Activated CD4-positive, CD25-positive, alpha-beta regulatory T cell (primary cell): ENCODE measurements at places on chromosomes 5 and 9.

DNA sequence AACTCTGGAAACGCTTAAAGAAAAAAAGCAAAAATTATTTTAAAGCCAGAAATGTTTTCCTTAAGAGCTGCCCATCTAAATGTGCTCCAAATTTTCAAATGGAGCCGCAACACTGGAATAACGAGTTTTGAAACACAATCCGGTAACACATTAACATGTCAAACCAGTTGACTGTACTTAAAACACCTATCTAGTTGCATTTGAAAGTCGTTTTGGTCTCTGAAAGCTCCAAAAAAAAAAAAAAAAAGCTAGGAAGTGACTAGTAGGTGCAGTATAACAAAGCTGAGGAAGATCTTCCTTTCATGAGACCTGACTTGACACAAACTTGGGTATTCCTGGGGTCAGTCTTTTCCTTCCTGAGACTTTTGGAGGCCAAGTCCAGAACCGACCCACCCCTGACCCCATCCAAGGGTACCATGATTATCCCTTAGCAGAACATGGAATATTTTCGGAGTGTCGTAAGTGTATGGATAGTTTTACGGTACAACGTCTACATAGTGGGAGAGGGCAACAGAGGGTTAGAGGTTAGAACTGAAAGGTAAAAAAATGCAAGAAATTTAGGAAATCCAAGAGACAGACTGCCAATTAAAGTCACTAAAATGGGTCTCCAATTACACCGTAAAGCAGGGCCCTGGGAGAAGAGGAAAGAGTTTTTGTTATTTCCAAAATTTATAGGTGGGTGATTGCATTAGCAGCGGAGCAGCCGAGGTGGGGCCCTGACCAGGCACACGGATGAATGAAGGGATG, 812 bp downstream of the CETN3 start:
- no peak for DNase-seq

GRCh38 chr5:56169281-56169680, 63.8 kb downstream of the ANKRD55 start:
- no peak for DNase-seq

- DNase-seq: no peak
Measured at GRCh38 chr9:110532908-110533665, 46.5 kb downstream of the SVEP1 start.

- no peak for DNase-seq
Measured at GRCh38 chr5:50822761-50823160, 156.3 kb downstream of the PARP8 start.

DNA sequence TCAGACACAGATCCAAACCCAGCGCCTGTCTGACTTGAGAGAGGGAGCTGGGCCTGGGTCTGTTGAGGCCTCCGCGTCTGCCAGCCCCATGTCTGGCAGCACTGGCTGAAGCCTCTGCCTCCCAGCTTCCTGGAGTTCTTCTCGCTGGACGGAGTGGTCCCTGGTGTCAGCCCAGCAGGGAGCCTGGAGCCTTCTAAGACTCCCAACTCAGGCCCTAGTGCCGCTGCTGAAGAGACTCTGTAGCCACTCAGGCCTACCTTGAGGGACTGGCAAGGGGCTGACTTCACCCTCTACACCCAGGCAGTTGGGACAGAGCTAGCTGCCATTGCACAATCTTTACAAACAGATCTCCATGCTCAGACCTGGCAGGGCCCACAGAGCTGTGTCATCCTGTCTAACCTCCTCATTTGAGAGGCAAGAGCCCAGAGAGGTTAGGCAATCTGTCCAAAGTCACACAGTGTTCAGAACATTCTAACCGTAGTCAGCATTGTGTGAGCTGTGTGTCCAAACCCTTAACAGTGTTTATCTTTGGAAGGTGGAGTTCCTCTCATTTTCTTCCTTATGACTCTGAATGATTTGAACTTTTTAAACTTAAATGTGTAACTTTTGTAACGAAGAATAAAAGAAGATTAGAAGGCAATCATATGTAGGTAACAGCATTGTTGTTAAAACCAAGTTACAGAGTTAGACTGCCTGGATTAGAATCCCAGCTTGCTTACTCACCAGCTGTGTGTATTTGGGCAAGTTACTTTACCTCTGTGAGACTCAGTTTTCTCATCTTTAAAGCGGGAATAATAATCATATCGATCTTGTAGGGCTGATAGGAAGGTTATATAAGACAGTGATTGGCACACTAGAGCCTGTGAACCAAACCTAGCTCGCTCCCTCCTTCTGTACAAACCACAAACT, 4.6 kb upstream of the DUSP1 start:
- DNase-seq: no peak

- DNase-seq: no peak
Measured at GRCh38 chr5:166341740-166342337, 1949.6 kb upstream of the WWC1 start.

DNA sequence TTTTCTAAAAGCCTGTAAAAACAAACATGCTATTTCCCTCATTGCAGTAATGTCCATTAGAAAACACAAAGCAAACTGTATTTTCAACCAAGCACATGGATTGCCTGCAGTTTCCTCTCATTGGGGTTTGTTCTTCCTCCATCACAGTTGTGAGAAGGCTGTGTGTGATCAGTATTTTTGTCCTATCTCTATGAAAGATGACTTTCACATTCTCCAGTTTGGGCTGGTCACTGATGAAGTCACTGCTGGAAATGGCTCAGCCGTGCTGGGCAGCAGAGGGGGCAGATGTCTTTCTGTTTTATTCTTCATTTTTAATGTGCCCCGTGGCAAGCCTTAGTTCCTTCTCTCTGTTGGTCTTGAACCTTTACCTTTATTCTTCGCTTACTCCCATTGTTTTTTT, 288.9 kb upstream of the MPDZ start:
- DNase-seq: no peak

DNA sequence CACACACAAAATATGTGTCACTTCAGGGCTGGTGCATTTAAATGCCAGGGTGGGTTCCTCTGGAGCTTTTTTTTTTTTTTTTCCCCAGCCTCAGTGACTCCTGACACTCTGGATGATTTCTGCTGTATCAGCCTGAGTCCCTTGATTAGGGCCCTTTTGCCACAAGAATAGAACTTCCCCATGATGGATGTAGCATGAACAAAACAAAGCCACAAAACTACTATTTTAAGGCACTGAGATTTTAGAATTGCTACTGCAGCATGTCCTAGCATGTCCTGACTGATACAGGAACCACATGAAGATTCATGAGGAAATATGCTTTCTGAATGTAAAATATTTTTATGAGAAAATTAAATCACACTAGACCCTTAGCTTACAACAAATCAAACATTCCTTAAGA, 13.9 kb upstream of the ADGRD2 start:
- no peak for DNase-seq

DNA sequence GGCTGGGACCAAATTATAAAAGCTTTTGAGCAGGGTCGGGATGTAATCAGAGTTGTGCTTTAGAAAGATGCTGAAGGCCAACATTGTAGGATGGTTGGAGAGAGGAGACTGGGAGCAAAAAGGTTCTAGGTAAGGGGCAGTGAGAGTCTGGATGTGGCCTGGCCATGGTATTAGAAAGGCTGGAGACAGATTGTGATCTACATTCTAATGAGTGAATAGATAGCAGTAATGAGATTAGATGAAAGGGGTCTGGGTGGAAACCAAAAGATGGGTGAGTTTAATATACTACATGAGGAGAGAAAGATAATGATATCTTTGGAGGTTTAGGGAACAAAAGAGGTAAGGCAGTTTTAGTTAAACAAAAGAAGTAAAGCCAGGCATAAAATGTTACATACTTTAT, 88.8 kb upstream of the SH3GL2 start:
- DNase-seq: no peak

GRCh38 chr9:133078486-133078885, 16.7 kb downstream of the CEL start:
- no peak for DNase-seq

- no peak for DNase-seq
Measured at GRCh38 chr9:8349901-8350300, 550.3 kb upstream of the DMAC1 start.

DNA sequence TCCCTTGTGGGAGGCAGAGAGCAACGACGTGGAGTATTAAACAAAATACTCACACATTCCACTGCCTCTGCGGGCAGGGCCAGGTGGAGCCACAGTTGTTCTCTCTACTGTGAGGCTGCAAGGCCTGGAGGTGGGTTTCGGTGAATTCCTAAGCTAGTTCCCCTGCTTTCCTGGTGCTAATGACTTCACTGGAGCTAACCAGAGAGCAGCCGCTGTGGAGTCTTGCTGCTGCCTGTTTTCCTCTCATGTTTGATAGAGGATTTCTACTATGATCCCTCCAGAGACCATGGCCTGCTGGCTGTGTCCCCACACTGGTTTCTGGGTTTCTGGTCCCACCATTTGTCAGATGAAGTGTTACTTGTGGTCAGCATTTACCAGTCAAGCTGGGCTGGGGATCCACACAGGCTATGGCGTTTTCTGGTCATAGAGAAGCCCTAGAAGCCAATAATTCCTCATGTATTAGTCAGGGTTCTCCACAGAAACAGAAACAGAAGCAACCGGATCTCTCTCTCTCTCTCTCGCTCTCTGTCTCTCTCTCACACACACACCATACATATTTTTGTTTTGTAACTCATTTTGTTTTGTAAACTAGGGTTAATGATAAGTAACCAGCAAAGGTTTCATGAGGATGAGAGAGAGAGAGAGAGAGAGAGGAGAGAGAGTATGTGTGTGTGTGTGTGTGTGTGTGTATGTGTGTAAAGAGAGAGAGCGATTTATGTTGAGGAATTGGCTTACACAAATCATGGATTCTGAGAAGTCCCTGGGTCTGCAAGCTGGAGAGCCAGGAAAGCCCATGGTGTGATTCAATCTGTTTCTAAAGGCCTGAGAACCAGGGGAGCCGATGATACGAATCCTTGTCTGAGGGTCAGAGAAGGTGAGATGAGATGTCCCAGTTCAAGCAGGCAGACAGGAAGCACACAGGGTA, 403.0 kb downstream of the GADD45G start:
- DNase-seq: no peak

DNA sequence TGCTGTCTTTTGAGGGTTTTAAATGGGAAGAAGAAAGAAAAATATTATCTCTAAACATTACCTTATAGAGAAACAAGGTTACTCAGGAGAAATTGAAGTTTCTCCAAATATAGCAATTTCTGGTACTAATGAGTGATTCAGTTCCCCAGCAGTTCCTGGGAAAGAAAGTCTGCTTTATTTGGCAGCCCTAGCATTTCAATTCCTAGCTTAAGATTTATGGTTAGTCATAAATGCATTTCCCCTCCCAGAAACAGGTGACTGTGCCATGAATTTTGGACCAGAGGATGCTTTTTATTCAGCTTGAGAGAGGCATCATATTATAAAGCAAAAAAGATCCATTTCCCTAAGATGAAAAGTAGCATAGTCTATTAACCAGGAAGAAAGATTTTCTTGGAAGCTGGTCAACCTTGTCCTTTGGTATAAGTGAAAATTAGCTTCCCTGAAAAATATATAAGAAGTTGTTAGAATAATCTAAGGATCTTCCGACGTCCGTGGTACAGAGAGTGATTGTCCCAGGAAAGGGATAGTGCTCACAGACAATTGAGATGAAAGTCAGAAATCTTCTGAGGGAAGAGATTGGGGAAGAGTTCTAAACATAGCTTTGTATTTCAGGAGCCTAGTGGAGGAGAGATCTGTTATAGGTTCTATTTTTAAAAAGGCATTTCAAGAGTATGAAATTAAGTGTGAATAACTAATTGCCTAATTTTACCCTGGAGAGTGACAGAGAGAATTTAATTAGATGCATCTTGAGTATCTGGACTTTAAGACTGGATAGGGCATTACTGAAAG, 164.9 kb downstream of the ESM1 start:
- no peak for DNase-seq

- DNase-seq: no peak
Measured at GRCh38 chr9:34518110-34518616, 4.6 kb downstream of the ENHO start.

DNA sequence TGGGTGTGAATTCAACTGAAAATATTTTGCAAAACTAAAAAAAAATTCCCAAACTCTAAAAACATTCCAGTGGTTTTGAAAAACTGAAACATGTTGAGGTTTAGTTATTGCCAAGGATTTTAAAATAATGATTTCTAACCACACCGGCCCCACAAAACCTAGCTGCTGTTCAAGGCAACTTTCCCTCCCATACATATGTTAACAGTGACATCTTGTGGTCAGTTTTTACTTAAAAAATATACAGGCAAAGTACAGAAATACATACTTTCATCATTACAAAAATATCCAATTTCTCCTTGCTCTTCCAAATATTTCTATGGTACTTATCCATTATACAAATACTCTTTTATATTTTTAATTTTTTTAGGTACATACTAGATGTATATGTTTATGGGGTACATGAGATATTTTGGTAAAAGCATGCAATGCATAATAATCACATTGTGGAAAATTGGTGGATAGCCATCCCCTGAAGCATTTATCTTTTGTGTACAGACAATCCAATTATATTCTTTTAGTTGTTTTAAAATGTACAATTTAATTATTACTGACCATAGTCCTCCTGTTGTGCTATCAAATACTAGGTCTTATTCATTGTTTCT, 34.4 kb upstream of the MRPS30 start:
- DNase-seq: no peak

DNA sequence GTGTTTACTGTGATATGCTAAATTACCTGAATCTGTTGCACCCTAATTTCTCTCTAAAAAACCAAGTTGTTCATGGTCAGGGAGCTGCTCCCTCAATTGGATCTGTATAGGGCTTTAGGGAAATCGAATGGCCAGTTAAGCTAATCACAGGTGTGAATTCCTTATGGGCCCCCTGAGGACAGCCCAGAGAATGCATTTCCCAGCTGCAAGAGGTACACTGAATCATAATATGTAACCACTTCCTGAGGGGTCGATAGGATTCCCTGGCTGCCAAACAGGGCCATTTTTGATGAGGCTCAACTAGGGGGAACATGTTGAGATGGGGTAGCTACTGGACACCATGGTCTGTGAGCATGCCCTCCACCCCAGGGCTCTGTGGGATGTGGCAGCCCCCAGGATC, 478.6 kb downstream of the CCDC171 start:
- DNase-seq: no peak

- no peak for DNase-seq
Measured at GRCh38 chr5:158534203-158534602, 565.5 kb downstream of the EBF1 start.

DNA sequence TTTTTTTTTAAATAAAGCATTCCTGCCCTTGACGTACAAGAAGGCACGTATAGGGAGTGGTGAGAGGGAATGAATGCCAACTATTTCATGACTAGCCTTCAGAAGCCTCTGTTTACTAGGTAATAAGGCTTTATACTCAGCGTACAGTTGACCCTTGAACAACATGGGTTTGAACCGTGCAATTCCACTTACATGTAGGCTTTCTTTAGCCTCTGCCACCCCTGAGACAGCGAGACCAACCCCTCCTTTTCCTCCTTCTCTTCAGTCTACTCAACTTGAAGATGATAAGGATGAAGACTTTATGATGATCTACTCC, 22.5 kb downstream of the CDC42SE2 start:
- DNase-seq: no peak

- no peak for DNase-seq
Measured at GRCh38 chr9:93891050-93891449, 64.1 kb downstream of the BARX1 start.

- no peak for DNase-seq
Measured at GRCh38 chr9:85024374-85024773, 354.8 kb downstream of the NTRK2 start.

GRCh38 chr9:137390553-137391410, 32.2 kb downstream of the EXD3 start:
- DNase-seq: no peak

GRCh38 chr5:178057839-178058238, 55.5 kb upstream of the N4BP3 start:
- no peak for DNase-seq
